ENCODE measurements at places on chromosomes 3 and 15.

DNA sequence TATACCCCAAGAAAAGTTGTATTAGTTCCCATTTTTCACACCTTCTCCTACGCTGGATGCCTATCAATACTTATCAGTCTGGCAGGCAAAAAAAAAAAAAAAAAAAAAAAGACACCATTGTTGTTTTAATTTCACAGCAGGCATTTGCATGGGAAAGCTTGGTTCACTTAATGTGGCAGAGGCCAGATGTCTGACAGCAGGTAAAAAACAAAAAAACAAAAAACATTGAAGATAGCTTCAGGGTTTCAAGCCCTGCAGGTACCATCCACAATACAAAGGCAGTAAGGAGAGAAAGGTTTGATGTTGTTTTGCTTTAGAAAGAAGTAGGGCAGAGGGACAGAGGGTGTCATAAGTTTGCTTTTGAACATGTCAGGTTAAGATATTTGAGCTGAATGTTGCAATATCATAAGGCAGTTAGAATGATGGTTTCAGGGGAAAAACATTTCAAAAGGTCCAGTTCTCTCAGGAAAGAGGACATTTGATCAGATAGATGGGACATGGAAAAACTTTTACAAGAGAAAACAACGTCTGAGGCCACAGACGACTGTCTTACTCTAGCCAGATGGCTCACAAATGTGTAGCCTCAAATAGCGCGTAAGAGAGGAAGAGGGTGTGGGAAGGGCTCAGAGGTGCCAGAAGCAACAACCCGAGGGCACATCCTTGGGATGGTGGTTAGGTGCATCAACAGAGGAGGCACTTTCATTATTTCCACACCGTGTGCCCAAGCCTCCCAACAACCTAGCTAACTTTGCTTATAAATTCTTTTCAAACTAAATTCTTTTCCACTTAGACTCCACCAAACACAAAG, 25.7 kb downstream of the PCOLCE2 start:
- peak; percentile 53 for DNase-seq

GRCh38 chr15:100891307-100892012, 11.8 kb downstream of the ALDH1A3 start:
- DNase-seq: no peak

- DNase-seq: no peak
These were observed 45.1 kb upstream of the AMOTL2 start for GRCh38 chr3:134419214-134419959.

- no peak for DNase-seq
These were observed 15.7 kb upstream of the TM2D3 start for GRCh38 chr15:101667881-101668280.

- no peak for DNase-seq
These were observed 35.2 kb downstream of the CPN2 start for GRCh38 chr3:194315965-194316361.

DNA sequence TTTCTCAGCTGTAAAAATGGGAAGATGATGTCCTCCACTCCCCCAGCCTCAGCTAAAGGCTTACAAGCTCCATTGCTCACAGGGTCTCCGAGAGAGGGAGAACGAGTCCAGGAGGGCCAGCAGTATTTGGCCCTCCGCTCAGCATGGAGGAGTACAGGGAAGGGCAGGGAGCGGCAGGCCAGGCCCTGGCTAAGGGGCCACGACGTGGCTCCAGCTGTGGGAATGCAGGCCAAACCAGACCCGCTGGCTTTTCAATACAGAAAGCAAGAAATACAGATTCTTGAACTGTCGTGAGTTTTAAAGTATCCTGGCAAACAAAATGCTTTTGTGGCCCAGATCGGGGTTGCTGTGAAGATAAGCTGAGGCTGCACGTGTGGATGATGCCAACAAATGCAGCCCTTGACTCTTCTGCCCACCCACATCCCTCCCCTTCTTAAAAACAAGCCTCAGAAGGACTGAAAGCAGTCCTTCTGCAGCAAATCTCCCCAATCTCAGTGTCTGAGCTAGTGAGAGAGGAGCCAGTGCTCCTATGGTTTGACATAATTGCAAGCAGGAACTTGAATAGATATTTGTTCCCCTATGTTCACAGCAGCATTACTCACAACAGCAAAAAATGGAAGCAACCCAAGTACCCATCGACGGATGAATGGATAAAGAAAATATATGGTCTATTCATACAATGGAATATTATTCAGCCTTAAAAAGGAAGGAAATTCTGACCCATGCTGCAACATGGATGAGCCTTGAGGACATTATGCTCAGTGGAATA, 18.5 kb upstream of the FBLN2 start:
- DNase-seq: no peak

DNA sequence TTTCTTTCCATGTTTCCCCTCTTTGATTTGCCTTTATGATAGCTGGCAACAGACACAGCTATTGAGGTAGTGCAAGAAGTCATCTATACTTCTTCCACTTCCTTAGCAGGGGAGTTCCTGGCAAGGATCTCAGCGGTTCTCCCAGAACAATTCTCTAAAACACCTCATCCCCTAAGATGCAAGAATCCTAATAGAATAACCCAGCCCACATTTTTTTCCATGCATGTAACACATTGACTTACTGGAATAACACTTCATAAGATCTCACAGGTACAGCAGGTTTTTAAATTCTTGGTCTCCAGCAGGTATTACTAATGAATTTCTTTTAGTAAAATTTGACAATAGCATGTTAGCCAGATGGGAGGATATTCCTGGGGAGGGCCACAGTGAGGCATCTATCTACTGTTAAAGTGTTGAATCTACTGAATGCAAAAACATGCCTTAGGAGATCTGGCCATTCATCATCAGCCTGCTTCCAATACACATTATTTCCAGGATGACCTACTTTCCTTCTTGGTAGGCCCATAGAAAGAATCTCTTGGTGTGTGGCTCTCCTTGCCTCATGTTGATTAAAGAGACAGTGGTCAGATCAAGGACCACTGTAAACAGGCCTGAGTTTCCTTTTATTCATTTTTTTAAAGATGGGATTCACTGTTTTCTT, 78.5 kb downstream of the RAD18 start:
- DNase-seq: no peak

GRCh38 chr3:169390741-169391305, 272.7 kb downstream of the MECOM start:
- DNase-seq: no peak

DNA sequence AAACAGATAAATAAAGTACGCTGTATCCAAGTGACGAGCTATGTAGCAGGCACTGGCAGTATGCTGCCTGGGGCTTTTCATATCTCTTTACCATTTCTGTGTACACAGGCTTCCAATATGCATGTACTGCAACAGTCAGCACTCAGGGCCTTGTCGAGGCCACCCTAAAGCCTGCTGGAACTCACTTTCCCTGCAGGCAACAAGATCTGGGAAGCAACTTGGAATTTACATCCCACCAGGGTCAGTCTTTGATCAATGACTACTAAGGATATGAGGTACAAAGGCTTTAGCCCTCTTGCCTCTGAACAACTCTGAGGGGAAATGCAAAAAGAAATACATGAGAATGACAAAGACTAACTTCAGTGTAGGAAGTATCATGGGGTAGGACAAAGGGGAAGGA, 101.8 kb upstream of the ARL6 start:
- DNase-seq: no peak

DNA sequence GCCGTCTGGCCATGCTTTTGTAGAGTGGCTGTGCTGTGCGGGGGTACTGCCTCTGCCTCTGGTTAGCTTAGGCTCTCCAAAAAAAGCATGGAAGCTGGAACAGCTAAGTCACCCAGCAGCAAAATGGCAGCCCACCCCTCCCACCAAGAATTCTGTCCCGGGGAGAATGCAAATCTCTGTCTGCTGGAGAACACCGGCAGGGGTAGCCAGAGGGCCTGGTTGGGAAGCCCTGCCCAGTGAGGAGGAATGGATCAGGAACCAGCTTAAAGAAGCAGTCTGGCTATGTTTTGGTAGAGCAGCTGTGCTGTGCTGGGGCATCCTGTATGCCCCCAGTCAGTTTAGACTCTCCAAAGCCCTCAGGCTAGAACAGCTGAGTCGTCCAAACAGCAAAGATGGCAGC, 56.2 kb upstream of the PTPRG start:
- DNase-seq: no peak

DNA sequence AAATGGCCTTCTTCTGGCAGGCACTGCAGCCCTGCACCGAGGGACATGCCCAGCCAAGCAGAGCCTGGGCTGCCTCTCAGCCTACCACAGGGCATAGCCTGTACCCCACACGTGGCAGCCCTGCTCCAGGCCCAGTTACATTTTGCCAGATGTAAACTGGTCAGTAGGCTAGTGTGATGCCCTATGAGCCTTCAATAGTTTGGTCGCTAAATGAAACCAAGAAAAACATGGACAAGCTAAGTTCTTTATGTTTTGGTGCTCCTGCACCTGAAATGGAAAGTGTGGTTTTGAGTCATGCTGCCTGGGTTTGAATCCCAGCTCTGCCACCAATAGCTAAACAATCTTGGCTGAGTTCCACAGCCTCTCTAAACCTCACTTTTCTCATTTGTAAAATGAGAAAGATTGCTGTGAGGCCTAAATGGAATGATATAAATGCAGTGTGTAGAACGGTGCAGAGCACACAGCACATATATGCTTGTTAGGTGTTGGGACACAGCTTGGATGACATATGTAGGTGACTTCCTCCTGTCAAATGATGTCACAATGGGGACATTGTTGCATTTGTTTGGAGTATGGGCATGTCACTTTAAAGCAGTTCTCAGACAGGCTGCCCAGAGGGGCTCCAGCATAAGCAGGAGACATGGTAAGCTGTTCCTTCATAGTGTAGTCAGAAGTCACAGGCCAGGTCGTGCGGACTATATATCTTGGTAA, 57.4 kb downstream of the ZBTB38 start:
- peak; percentile 80 for DNase-seq

DNA sequence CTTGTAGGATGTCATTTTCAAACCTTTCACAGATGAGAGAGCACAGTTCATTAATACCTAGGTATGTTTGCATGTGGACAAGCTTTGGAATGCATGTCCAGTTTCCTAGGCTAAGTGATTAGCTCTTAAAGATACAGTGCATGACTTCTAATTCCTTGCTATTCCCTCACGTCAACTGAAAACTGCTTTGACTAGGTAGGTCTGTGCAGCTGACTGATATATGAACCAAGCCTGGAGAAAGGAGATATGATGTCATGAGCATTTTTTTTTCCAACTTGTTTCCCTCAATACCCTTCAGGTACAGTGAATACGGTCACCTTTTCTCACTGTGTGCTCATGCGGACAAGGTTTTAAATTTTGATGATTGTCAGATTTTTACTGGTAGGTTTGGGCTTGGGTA, 41.6 kb upstream of the TASOR start:
- no peak for DNase-seq

- DNase-seq: peak; percentile 51
These were observed 1.6 kb downstream of the BBX start for GRCh38 chr3:107524326-107524840.

GRCh38 chr3:46089237-46090011, 62.1 kb upstream of the XCR1 start:
- peak; percentile 71 for DNase-seq

- DNase-seq: no peak
These were observed 98.2 kb downstream of the STRIT1 start for GRCh38 chr3:155194973-155195957.

DNA sequence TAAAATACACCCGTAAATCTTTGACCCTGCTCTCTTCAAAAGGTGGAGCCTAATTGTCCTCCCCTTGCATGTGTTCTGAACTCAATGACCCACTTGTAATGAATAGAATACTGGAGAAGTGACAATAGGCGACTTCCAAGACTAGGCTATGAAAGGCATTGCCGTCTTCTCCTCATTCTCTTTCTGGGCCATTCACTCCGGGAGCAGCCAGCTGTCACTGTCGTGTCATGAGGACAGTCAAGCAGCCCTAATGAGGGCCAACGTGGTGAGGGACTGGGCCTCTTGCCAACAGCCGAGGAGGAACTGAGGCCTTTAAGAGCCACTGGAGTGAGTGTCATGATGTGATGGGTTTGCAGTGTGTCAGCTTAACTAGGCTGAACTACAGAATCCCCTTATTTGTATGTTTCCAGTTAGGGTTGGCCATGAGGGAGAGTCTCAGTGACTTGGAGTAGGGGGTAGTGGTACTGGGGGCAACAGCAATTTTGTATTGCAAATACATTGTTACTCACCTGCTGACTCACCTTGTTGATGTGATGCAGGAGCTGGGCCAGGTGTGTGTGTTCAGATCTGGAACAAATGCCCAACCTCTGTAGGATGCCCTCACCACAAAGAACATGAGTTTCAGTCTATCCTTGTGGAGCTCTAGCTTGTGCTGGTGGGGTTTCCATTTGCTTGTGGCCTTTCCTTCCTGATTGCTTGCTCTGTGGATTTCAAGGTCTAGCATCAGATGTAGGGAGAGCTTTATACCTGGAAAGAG, 188.5 kb upstream of the PROK2 start:
- no peak for DNase-seq

DNA sequence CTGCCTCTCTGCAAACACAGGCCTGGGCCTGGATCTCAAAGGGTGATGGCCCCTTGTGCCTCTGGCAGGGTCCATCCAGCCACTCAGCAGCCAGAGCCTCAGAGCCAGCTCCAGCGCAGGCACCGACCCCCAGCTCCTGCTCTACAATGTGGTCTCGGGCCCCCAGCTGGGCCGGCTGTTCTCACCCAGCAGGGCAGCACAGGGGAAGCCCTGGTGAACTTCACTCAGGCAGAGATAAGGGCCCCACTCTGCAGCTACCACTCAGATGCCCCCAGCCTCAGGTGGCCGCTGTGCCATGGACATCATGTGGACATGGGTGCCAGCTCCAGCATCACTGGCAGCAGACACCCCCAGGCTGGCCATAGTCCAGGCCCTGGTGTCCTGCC, 173.1 kb downstream of the TBC1D2B start:
- DNase-seq: no peak

GRCh38 chr3:102180280-102180931, 254.4 kb upstream of the ZPLD1 start:
- peak; percentile 92 for DNase-seq

- no peak for DNase-seq
These were observed 69.0 kb upstream of the HRH1 start for GRCh38 chr3:11085093-11085840.

DNA sequence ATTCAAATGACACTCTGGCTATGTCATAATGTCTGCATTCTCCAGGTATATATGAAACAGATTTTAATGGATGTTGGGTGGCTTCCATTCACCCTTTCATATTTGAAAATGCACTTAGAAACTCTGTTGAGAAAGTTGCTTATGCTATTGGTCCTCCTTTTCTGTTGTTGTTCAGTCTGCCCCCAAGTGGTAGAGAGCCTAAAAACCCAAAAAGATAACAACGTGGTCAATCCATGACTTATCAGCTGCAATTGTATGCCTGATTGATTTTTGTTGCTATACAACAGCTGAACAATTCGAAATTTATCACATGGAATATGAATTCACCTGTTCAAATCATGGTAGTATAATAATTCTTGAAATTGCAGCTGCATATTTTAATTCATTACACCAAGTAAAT, 279.8 kb downstream of the ROBO2 start:
- no peak for DNase-seq
